Right kidney (tissue), 9 donors: ENCODE measurements at places on chromosomes 6 and 20.
A peak's percentile ranks its signal among the peaks of the same experiment; 100 is the strongest.

GRCh38 chr20:10828180-10828579 is 154.4 kb upstream of the JAG1 start:
- DNase-seq = no peak

DNA sequence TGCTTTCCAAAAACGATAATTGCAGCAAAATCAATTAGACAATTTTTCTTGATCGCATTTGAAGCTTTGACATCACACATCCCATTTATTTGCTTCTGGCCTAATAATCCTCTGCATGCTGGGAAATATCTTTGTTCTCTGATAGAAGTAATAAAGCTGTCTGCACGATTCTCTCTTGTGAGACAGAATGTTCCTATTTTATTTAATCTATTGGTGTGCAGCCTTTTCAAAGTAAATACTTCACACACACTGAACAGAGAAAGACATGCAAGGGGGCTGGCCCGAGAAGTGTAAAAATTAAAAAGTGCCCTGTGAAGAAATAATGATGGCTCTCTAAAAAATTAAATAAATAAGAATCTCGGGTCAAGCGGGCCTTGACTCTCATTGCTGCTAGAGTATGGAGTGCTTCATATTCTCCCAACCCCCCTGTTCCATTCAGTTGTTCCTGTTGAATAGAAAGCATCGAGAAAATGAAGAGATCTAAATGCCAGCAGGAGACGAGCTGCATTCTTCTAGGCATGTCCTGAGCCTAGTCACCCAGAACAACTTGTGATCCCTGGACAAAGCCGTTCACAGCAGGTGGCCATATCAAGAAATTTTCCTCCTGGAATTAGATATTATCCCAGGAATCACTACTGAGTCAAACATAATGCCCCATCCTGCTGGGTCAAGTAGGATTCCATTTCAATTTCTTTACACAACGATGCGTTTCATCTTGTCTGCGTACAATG is 625.9 kb upstream of the EPHA7 start:
- DNase-seq = peak; percentile 5

DNA sequence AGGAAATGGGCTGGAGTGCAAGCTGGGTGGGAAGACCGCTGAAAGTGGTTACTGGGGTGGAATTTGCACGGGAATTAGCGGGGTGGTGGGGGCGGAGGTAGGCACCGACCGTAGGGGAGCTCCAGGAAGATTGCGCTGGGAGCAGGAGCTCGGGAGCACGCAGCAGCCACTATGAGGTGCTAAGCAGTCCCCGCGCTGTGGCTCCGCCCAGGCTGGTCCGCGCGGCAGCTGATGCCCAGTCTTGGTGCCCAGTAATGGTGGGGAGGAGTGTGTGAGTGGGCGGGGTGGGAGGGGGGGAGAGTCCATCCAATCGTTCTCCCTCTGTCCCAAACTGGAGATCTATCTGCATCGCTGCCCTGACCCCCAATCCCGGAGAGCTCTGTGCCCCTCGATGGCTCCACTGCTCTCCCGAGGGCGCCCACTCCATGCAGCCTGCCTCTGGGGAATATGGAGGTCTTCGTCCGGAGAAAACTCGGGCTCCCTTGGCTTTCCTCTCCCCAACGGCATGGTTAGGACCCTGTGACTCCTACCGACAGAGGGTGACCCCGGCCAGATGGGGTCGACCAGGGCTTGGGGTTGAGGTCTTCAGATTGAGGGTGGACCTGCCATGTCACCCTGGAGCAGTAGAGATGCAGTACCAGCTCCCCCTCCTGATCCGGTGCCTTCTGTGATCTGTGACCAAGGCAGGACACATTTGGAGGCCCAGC is 5.3 kb downstream of the TP53TG5 start:
- no peak for DNase-seq

- DNase-seq = no peak
Observed at GRCh38 chr20:45940053-45940452, 5.6 kb downstream of the PCIF1 start.

DNA sequence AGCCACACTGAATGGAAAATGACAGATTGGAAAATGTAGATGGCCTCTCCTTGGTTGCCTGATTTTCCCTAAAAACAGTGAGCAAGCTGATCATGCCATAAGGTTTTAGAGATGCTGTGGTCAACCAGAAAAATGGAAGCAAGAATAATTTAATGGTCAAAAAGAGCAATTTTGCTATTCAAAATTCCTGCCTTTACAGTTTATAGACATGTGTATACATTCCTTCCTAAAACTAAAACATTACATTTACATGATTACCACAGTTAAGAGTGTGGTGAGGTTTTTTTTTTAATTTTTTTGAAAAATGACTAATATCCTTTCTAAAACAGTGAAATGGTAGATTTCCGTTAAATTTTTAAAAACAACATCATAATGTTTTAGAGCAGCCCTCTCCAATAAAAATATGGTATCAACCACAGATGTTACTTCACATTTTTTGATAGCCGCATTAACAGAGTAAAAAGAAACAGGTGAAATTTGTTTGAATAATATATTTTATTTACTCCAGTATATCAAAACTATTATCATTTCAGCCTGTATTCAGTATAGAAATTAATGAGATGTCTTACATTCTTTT is 407.0 kb upstream of the SOX4 start:
- no peak for DNase-seq

DNA sequence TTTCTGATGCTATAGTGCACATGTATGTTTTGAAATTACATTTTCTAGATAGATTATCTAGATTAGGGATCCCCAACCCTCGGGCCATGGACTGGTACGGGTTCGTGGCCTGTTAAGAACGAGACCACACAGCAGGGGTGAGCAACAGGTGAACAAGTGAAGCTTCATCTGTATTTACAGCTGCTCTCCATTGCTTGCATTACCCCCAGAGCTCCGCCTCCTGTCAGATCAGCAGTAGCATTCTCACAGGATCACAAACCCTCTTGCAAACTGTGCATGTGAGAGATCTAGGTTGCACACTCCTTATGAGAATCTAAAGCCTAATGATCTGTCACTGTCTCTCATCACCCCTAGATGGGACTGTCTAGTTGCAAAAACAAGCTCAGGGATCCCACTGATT is 10.4 kb downstream of the CEP57L1 start:
- DNase-seq = no peak

DNA sequence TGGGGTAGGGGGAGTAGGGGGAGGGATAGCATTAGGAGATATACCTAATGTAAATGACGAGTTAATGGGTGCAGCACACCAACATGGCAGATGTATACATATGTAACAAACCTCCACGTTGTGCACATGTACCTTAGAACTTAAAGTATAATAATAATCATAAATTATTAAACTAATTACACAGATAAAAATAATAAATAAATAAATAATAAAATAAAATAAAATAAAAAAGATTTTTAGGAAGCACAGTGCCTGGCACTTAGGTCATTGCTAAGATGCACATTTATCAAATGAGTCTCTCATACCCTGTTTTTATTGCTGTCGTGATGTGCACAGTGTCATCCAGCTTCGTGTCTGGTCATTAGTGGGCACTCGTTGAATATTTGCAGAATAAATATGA is 19.0 kb upstream of the RTF2 start:
- no peak for DNase-seq

GRCh38 chr6:53391170-53391569 is 42.4 kb upstream of the ELOVL5 start:
- no peak for DNase-seq

GRCh38 chr6:145808239-145808638 is 6.4 kb downstream of the FBXO30 start:
- no peak for DNase-seq

DNA sequence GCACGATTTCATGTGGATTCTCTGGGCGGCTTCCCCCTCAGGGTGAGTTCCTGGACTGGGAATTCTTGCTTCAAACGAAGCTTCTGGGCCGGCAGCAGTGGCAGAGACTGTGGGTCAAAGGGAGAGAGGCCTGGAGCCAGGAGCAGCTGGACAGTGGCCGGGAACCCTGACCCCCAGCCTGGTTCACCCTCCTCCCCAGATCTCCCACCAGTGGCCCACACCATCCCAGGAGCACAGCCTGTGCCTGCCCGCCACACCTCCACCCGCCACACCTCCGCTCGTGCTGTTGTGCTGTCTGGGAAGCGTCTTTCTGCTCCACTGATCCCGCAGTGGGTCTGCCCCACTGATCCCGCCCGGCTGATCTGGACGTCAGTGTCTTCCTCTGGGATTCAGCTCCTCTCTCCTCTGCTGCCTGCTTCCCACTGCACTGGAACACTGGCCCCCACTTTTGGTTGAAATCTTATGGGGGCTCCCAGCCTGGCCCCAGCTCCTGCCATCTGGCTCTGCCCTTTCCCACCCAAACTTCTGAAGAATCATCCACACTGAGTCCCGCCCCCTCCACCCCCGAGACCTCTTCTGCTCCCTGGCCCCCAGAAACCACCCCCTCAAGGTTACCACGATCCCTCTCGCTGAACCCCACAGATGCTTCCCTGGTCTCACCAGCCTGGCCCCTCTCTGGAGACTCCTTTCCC is 9.8 kb downstream of the ZBP1 start:
- DNase-seq = no peak

DNA sequence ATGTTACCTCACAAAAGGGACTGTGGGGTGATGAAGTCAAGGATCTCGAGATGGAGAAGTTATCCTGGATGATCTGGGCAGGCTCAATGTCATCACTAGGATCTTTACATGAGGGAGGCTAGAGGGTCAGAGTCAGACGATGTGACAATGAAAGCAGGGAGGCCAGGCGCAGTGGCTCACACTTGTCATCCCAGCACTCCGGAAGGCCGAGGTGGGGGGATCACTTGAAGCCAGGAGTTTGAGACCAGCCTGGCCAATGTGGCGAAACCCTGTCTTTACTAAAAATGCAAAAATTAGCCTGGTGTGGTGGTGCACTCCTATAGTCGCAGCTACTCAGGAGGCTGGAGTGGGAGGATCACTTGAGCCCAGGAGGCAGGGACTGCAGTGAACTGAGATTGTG is 68.8 kb downstream of the TTLL2 start:
- no peak for DNase-seq

- DNase-seq = no peak
Observed at GRCh38 chr6:139639507-139639906, 265.1 kb upstream of the CITED2 start.

- DNase-seq = no peak
Observed at GRCh38 chr6:92404281-92404680, 1015.1 kb downstream of the EPHA7 start.

DNA sequence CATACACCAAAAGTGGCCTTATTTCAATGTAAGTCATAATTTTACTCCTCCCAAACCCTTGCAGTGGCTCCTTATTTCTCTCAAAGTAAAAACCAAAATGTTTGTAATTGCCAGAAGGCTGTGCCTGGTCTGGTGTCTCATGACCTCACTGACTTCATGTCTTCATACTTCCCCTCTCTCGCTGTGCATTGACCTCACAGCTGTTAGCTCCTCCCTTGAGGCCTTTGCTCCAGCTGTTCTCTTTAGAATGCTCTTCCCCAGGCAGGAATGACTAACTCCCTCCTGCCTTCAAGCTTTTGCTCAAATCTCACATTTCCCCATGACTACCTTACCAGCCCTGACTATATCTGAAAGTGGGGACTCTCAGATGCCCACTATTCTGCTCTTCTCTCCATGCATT is 83.3 kb downstream of the MTFR2 start:
- DNase-seq = no peak

DNA sequence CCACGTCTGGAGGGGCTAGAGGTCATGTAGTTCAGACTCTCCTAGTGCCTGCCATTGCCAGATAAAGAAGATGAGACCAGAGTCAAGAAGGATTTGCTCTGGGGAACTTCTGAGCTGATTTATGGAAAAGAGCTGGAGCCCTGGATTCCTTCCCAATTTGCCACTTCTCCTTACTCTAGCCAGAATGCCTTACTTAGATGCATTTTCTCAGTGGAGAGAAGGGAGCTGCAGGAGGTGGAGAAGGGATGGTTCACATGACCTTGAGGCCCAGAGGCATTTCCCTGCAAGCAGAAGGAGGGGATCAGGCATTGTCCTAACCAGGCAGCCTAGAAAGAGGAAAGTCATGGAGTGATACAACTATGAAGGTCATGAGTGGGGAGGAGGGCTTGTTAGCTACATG is 122.2 kb downstream of the UNC5CL start:
- DNase-seq = no peak

DNA sequence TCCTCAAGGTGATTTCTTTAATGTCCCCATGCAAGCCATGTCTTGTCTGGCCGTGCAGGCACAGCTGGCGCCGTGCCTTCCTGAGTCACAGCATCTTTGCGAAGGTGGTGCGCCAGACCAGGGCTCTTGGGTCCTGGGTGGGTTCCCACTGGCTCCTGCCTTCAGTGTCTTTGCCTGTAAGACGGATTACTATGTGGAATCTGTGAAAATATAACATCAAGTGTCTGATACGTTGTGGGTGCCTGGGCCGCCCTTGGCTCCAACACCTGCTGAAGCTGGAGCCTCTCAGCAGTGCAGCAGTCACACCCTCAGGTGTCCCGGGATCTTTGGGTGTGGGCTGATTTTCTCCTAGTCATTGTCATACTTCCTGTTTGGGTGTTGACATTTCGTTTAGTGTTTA is 3.2 kb downstream of the OSBPL2 start:
- DNase-seq = no peak

DNA sequence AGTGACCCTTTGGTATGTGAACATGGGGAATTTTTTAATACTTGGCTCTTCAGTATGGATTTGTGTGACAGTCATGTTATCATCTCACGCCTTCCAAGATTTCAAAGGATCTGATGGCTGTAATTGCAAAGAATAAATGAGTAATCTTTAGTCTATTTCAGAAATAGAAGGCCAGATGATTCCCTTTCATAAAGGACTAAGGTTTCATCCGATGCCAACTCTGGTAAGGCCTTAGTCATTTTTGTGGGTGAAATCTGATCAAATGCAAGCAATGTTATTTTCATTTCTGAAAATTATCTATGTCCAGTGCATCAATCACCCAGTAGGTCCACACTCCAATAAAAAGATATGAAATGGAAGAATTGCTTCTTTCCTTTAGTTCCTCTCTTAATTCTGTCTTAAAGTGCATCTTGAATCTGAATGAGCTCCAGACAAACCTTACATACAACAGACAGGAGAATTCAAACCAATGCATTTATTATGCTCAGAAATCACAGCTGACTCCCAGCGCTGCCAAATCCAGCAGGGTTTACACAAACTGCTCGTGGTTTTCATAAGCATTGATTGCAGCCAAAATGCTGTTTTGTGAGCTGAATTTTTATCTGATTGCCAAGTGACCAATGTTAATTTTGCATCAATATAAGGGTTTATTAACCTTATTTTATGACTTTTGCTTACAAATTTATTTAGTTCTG is 565.2 kb upstream of the MARCKS start:
- DNase-seq = no peak
